ENCODE measurements at places on chromosomes 4 and X. TPM values are rescaled to one million over a fixed set of nuclear protein-coding genes. Genes with fewer than 3 reads are reported as not detected.
A peak's percentile ranks its signal among the peaks of the same experiment; 100 is the strongest.

Gene ATOH1
- total RNA-seq = not detected

Gene NDP
- total RNA-seq = not detected

Gene PGAM4
- total RNA-seq = not detected

Gene GPR143
- 1.5 TPM for total RNA-seq

Gene CCKAR
- total RNA-seq = not detected

Gene CT83
- total RNA-seq = not detected

Gene ARSJ
- 23.6 TPM for total RNA-seq

DNA sequence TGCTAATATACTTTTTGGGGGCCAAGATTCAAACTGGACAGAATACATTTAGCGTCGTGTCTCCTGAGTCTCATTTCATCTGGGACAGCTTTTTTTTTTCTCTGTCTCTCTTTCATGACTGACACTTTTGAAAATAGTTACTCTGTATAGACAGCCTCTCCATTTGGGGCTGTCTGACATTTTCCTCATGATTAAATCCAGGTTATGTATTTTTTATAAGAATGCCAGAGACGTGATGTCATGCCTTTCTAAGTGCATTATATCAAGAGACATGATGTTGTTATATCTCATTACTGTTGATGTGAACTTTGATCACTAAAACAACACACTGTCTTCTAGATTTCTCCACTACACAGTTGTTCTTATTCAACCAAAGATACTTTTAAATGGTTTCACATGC, 199.0 kb downstream of the BANK1 start:
- H3K36me3 ChIP-seq = no peaks in the 10 kb centered on the region
- H3K27ac ChIP-seq = no peak overlapping the region
- no peaks in the 10 kb centered on the region for H3K27me3 ChIP-seq
- no peak for DNase-seq
- H3K4me3 ChIP-seq = no peak overlapping the region
- peaks cover 5% of the 10 kb centered on the region for H3K4me1 ChIP-seq

DNA sequence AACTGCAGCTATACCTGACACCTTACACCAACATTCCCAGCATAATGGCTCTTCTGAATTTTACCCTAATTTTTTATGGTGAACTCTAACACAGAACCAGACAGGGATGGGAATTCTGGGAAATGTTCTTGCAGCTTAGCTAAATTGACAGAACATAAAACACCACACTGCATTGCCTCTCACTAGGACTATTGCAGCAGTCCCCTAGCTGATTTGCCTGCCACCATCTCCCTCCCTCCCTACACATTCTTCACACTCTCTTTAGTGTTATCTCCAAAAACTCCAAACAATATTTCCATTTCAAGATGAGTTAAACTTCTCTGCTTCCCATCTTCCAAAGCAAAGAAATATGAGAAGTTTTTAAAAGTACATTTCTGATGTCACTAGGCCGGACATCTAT, 733.9 kb upstream of the INTU start:
- no peaks in the 10 kb centered on the region for H3K27me3 ChIP-seq
- H3K4me1 ChIP-seq = no peaks in the 10 kb centered on the region
- peak overlapping the region; percentile 13 for H3K27ac ChIP-seq
- no peaks in the 10 kb centered on the region for H3K36me3 ChIP-seq

DNA sequence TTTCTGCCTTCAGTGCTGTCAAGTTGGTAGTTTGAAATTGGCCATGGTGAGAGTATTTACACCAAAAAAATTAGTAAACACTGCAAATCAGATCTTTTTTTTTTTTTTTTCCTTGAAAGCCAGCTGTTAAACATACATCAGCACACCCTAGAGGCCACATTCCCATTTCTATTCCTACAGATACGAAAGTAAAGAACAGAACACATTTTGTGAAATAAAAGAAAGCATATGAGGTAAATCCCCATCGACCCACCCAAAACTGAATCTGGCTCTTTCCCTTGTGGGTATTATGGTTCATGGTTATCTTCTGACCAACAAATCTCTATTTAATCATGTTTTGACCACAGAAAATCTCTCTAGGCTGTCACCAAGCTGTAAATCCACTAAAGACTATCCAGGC, 41.8 kb upstream of the AP1AR start:
- no peaks in the 10 kb centered on the region for H3K27me3 ChIP-seq
- no peak overlapping the region for H3K4me3 ChIP-seq
- H3K36me3 ChIP-seq = no peaks in the 10 kb centered on the region
- no peak overlapping the region for H3K27ac ChIP-seq
- H3K4me1 ChIP-seq = no peaks in the 10 kb centered on the region

DNA sequence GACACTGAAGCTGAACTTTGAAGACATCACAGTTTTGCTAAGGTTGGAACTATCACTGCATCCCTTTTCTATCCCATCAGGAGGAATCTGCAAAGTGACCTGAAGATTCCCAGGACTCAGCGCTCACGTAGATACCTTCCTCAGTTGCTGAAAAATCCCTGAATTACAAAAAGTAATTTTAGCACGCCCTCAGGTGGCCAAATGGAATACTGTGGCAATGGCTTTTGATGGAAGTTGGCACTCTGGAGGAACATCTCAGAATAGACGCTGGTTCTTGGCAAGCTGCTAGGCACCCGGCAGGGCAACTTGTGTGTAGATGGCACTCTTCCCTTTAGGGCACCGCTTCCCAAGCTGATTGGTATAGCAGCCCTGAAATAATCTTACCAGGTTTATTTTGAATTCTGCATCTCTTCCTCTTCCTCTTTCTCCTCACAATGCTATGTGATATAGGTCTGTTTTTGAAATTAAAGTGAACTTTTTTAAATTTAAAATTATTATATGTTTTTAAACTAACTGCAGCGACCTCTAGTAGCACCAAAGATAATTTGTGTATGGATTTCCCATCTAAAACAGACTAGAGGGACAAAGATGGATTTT, 16.3 kb upstream of the ESX1 start:
- H3K27me3 ChIP-seq = no peaks in the 10 kb centered on the region
- no peak overlapping the region for H3K4me3 ChIP-seq
- no peaks in the 10 kb centered on the region for H3K4me1 ChIP-seq
- peak; percentile 10 for DNase-seq
- H3K27ac ChIP-seq = no peak overlapping the region
- H3K36me3 ChIP-seq = no peaks in the 10 kb centered on the region

DNA sequence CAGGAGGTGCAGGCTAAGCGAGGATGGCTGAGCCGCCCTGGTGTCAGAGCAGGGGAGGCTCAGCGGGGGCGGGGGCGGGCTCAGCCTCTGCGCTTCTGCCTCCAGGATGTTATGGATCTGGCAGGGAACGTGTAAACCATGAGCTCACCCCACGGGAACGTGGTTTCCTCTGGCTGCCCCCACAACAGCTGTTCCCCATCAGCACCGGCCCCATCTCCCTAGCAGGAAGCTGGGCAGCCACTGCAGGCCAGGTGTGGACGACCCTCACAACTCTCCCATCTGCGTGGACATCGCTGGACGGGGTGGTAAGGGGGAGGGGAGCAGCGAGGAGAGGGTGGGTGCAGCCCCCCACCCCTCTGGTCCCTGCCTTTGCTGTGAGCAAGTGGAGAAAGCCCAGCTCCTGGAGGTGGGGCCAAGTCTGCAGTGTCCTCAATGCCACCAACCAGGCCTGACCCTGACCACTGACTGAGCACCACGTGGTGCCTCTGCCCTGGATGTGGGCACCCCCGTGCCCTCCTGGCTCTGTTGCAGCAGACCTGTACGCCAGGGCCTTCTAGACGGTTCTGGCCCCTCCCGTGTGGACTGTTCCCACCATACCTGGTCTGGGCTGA, 28.1 kb upstream of the SPON2 start:
- H3K27me3 ChIP-seq = peaks cover 10% of the 10 kb centered on the region
- H3K36me3 ChIP-seq = no peaks in the 10 kb centered on the region
- peak; percentile 86 for DNase-seq
- H3K4me3 ChIP-seq = no peak overlapping the region
- peaks cover 26% of the 10 kb centered on the region for H3K4me1 ChIP-seq

GRCh38 chr4:144611850-144612249, 34.1 kb upstream of the HHIP start:
- no peaks in the 10 kb centered on the region for H3K4me1 ChIP-seq
- no peak for DNase-seq
- H3K36me3 ChIP-seq = no peaks in the 10 kb centered on the region
- H3K27ac ChIP-seq = no peak overlapping the region

GRCh38 chr4:88583631-88584470, 8.4 kb upstream of the HERC3 start:
- H3K36me3 ChIP-seq = no peaks in the 10 kb centered on the region
- no peaks in the 10 kb centered on the region for H3K4me1 ChIP-seq
- DNase-seq = no peak
- H3K27me3 ChIP-seq = no peaks in the 10 kb centered on the region

- no peak for DNase-seq
- H3K4me1 ChIP-seq = no peaks in the 10 kb centered on the region
- H3K27me3 ChIP-seq = no peaks in the 10 kb centered on the region
- no peak overlapping the region for H3K27ac ChIP-seq
- no peaks in the 10 kb centered on the region for H3K36me3 ChIP-seq
Measured at GRCh38 chr4:16253127-16253960, 27.1 kb upstream of the TAPT1 start.

DNA sequence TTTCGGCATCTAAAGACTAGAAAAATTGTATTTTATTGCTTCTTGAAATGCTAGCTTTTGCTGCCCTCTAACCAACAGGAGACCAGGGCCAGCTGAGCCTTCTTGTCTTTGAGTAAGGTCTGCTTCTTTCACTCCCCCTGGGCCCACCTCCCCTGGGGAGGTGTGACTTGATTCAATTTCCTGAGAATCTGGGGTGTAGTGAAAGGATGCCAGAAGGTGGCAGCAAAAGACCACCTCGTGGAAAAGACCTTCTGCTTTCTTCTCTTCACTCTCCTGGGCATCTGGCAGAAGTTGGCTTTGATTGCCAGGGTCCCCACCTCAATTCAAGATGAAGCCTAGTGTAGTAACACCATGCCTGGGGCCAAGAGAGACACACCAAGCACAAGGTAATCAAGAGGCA, 96.5 kb upstream of the MAOA start:
- H3K27me3 ChIP-seq = no peaks in the 10 kb centered on the region
- no peaks in the 10 kb centered on the region for H3K36me3 ChIP-seq
- H3K4me3 ChIP-seq = no peak overlapping the region
- peak; percentile 55 for DNase-seq
- no peak overlapping the region for H3K27ac ChIP-seq
- H3K4me1 ChIP-seq = no peaks in the 10 kb centered on the region

DNA sequence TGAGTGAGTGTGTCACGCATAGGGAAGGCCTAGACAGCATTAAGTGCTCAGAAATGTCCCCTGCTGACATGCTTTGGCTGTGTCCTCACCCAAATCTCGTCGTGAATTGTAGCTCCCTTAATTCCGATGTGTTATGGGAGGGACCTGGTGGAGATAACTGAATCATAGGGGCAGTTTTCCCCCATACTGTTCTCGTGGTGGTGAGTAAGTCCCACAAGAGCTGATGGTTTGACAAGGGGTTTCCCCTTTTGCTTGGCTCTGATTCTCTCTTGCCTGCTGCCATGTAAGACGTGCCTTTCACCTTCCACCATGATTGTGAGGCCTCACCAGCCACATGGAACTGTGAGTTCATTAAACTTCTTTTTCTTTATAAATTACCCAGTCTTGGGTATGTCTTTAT, 78.0 kb downstream of the NSUN7 start:
- DNase-seq = no peak
- H3K36me3 ChIP-seq = no peaks in the 10 kb centered on the region
- H3K27me3 ChIP-seq = no peaks in the 10 kb centered on the region
- peaks cover 12% of the 10 kb centered on the region for H3K4me1 ChIP-seq

GRCh38 chrX:14266705-14267104, 237.0 kb upstream of the GEMIN8 start:
- H3K4me3 ChIP-seq = no peak overlapping the region
- no peaks in the 10 kb centered on the region for H3K36me3 ChIP-seq
- H3K27me3 ChIP-seq = no peaks in the 10 kb centered on the region

DNA sequence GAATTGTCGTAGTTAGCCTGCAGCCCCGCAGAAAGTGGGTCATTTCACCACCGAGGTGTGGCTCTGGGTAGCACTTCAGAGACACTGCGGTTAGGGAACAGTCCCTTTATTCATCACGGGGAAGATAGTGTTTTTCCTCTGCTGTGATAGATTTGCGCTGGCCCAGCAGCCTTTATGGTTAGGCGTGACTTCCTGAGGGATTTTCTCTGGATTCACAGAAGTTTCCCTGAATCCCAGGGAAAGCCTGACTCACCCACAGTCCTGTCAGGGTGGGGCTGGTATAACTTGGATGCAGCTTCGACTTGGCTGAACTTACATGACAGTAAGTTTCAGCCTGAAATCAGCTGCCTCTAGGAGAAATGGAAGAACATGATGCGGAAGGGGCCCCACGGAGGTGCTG, 196.3 kb upstream of the HHIP start:
- no peak overlapping the region for H3K4me3 ChIP-seq
- no peaks in the 10 kb centered on the region for H3K27me3 ChIP-seq
- no peak for DNase-seq
- no peaks in the 10 kb centered on the region for H3K36me3 ChIP-seq

DNA sequence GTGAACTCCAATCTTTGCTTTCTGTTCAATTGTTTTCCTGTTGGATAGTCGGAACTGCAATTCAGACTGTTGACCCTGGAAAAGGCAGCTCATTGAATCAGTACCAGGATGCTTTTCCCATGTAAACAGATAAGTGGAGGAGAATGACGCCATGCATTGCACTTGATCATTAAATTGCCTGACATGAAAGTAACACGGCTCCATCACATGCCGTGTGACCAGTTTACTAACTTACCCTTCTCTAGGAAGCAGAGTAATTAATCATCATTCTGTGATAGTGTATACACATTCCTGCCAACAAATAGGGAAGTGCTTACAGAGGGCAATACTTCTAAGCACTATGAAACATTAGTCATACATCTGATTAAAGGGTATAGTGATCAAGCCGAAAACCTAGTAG, 101.4 kb downstream of the PPARGC1A start:
- H3K27me3 ChIP-seq = no peaks in the 10 kb centered on the region
- no peak overlapping the region for H3K27ac ChIP-seq
- no peaks in the 10 kb centered on the region for H3K4me1 ChIP-seq
- no peak for DNase-seq
- H3K36me3 ChIP-seq = no peaks in the 10 kb centered on the region

GRCh38 chr4:182600856-182601255, 316.3 kb downstream of the DCTD start:
- H3K27ac ChIP-seq = no peak overlapping the region
- H3K36me3 ChIP-seq = no peaks in the 10 kb centered on the region
- H3K4me1 ChIP-seq = no peaks in the 10 kb centered on the region
- H3K4me3 ChIP-seq = no peak overlapping the region
- no peaks in the 10 kb centered on the region for H3K27me3 ChIP-seq

- no peaks in the 10 kb centered on the region for H3K36me3 ChIP-seq
- H3K27ac ChIP-seq = peak overlapping the region; percentile 58
- no peak overlapping the region for H3K4me3 ChIP-seq
- H3K4me1 ChIP-seq = peaks cover under 1% of the 10 kb centered on the region
- H3K27me3 ChIP-seq = no peaks in the 10 kb centered on the region
- DNase-seq = no peak
Measured at GRCh38 chr4:57064811-57065711, 45.1 kb downstream of the IGFBP7 start.

DNA sequence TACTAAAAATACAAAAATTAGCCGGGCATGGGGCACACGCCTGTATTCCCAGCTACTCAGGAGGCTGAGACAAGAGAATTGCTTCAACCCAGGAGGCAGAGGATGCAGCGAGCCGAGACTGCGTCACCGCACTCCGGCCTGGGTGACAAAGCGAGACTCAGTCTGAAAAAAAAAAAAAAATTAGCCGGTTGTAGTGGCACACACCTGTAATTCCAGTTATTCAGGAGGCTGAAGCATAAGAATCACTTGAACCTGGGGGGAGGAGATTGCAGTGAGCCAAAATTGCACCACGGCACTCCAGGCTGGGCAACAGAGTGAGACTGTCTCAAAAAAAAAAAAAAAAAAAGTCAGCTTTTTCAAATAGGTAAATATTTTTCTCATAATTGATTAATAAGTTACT, 71.9 kb downstream of the WDFY3 start:
- no peak overlapping the region for H3K27ac ChIP-seq
- H3K4me3 ChIP-seq = no peak overlapping the region
- H3K27me3 ChIP-seq = no peaks in the 10 kb centered on the region
- no peaks in the 10 kb centered on the region for H3K4me1 ChIP-seq
- peak; percentile 69 for DNase-seq
